Germinal center (tissue), 1 donor: ENCODE measurements at places on chromosomes 7 and 10.
A peak's percentile ranks its signal among the peaks of the same experiment; 100 is the strongest.

- DNase-seq, result no peak
These were observed 4.0 kb upstream of the CACNB2 start for GRCh38 chr10:18136073-18136791.

DNA sequence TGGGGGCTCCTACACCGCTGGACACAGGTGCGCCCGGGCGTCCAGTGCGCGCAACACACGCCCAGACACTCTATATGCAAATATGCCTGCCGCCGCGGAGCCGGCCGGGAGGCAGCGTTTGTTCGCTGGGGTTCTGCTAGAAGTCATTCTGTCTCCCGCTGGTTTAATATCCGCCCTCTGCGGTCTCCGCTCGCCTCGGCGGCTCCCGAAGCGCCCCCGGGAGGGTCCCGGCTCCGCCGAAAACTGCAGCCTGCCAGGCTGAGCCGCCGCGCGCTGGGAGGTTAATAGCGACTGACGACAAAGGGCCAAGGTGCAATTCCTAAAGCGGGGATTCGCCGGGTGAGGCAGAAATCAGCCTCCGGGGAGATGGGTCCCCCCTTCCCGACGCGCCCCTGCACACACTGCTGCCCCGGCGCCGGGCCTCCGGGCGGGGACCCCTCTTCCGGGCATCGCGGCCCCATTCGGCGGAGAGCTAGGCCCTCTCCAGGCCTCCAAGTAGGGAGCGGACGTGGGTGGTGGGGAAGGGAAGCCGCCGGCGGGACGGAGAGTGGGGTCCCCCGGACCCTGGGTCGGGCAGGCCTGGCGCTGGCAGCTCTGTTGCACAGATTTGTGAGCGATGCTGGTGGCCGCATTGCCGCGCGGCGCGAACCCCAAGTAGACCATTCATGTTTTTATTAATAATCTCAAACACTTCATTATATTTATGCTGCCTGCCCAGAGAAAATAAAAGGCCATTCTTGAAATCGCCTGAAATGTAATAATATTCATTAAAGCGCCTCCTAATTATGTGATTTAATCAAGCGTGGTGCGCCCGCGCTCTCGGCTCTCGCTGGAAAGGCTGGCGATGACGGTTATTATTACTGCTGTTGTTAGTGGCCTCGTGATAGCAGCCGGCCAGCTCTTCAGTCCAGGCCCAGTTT, 9.1 kb downstream of the EN2 start:
- DNase-seq, result peak; percentile 63

- peak; percentile 69 for DNase-seq
These were observed 1.9 kb downstream of the HHEX start for GRCh38 chr10:92691591-92692079.

DNA sequence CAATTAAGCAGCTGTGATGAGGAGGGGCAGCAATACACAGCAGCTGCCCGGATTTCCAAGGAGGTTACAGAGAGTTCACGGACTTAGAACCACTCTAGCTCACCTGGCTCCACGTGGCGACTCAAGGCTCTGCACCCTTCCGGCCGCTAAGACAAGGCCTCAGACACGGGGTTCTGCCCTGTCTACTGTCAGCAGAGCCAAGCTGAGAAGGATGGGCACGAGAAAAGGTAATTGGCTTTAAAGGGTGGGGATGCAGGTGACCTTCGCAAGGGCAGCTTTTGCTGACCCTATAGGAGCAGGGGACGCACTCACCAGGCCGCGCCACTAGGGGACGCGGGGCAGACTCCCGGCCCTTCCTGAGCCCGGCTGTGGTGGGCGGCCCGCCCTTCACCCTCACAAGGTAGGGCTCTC, 152.4 kb downstream of the KIF20B start:
- DNase-seq, result no peak

GRCh38 chr7:17406738-17407137, 108.3 kb downstream of the AHR start:
- DNase-seq, result no peak

- no peak for DNase-seq
These were observed 8.9 kb downstream of the COX19 start for GRCh38 chr7:966291-967069.

GRCh38 chr10:18683427-18683826, 24.2 kb downstream of the ARL5B start:
- no peak for DNase-seq

- DNase-seq, result no peak
These were observed 338.2 kb downstream of the SDK1 start for GRCh38 chr7:3639253-3639652.

- DNase-seq, result peak; percentile 6
These were observed 20.8 kb downstream of the LAMB4 start for GRCh38 chr7:108109221-108109908.

DNA sequence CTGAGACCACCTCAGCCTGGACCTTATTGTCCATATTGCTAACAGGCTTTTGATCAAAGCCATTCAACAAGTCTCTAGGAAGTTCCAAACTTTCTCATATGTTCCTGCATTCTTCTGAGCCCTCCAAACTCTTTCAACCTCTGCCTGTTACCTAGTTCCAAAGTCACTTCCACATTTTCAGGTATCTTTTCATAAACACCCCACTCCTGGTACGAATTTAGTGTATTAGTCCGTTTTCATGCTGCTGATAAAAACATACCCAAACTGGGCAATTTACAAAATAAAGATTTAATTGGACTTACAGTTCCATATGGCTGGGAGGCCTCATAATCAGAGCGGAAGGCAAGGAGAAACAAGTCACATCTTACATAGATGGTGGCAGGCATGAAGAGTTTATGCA, 836.8 kb downstream of the SORCS1 start:
- no peak for DNase-seq

- DNase-seq, result no peak
These were observed 287.9 kb upstream of the PODXL start for GRCh38 chr7:131844369-131844768.

GRCh38 chr7:55533050-55533728, 39.1 kb downstream of the VOPP1 start:
- DNase-seq, result peak; percentile 78
